Colonic mucosa (tissue), 4 donors: ENCODE measurements at places on chromosomes 11 and 22.

DNA sequence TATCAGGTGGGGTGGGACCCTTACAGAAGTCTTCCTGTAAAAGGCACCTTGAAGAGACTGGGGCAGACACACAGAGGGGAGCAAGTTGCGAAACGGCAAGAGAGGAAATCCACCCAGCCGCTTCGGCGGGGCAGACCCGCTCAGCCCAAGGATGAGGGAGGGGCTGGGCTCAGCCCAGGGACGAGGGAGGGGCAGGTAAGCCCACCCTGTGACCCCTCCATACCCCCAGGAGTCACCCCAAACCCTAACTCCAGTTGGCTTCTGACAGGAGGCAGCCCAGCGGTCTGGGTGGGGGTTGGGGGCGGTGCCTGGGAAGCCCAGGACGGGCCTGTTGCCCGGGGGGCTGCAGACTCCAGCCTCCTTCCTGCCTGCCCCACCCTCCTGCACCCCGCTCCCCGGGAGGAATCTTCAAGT is 965 bp downstream of the OSBPL5 start:
- no peak overlapping the region for H3K27ac ChIP-seq
- H3K27me3 ChIP-seq, result peaks cover 4% of the 10 kb centered on the region
- no peak for DNase-seq

DNA sequence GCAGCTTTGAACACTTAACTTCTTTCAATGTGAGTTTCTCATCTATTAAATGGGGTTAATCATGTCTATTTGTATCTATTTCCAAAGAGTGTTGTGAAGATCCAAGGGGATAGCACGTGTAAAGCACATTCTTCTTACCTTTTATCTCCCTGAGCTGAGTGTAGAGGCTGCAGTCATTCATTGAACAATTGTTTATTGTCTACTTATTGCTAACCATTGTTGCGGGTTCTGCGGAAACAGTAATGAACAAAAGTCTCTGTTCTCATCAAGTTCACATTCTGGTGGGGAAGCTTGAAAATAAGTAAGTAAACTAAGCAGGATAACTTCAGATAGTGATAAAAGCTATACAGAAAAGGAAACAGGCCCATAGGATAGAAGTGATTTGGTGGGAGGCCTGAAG is 27.4 kb upstream of the PLET1 start:
- no peaks in the 10 kb centered on the region for H3K36me3 ChIP-seq

DNA sequence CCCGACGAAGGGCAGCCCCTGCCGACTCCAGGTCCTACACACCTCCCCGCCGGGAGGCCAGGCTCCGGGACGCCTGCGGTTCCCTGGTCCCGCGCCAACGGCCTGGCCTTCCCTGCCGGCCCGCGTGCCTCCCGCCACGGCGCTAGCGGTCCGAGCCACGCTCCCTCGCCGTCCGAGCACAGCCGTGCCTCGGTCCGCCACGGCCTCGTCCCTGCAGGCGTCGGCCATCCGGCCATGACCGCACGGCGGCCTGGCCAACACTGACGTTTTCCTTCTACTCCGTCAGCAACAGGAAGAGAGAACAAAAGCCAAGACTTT is 532 bp downstream of the EIF4G2 start:
- H3K36me3 ChIP-seq, result peaks cover 26% of the 10 kb centered on the region
- H3K4me1 ChIP-seq, result peaks cover 10% of the 10 kb centered on the region
- H3K27me3 ChIP-seq, result no peaks in the 10 kb centered on the region
- DNase-seq, result no peak

DNA sequence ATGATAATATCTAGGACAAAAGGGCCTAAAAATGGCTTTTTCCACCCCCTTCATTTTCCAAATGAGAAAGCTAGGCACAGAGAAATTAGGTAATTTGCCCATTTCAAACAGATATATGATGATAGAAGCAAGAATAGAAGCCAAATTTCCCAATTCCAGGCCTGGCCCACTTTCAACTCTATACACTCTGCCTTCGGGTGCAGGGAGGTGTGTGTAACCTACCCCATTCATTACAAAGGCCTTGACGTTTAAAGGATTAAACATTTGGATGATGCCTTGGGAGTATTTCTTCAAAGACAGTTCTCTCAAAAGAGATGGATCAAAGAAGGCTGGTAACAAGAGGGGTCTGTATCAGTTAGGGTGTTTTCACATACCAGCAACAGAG is 134.1 kb downstream of the CCDC34 start:
- H3K27ac ChIP-seq, result no peak overlapping the region
- H3K36me3 ChIP-seq, result no peaks in the 10 kb centered on the region
- DNase-seq, result no peak
- peaks cover 3% of the 10 kb centered on the region for H3K4me1 ChIP-seq

GRCh38 chr11:118003456-118003855 is 17.3 kb downstream of the IL10RA start:
- H3K36me3 ChIP-seq, result no peaks in the 10 kb centered on the region
- H3K4me3 ChIP-seq, result no peak overlapping the region
- DNase-seq, result no peak
- H3K27me3 ChIP-seq, result no peaks in the 10 kb centered on the region

- no peaks in the 10 kb centered on the region for H3K36me3 ChIP-seq
- peak; percentile 35 for DNase-seq
- H3K4me3 ChIP-seq, result peak overlapping the region; percentile 32
- no peaks in the 10 kb centered on the region for H3K4me1 ChIP-seq
- H3K27me3 ChIP-seq, result no peaks in the 10 kb centered on the region
- H3K27ac ChIP-seq, result no peak overlapping the region
Observed at GRCh38 chr22:23401910-23402274, 178.2 kb downstream of the IGLL1 start.

DNA sequence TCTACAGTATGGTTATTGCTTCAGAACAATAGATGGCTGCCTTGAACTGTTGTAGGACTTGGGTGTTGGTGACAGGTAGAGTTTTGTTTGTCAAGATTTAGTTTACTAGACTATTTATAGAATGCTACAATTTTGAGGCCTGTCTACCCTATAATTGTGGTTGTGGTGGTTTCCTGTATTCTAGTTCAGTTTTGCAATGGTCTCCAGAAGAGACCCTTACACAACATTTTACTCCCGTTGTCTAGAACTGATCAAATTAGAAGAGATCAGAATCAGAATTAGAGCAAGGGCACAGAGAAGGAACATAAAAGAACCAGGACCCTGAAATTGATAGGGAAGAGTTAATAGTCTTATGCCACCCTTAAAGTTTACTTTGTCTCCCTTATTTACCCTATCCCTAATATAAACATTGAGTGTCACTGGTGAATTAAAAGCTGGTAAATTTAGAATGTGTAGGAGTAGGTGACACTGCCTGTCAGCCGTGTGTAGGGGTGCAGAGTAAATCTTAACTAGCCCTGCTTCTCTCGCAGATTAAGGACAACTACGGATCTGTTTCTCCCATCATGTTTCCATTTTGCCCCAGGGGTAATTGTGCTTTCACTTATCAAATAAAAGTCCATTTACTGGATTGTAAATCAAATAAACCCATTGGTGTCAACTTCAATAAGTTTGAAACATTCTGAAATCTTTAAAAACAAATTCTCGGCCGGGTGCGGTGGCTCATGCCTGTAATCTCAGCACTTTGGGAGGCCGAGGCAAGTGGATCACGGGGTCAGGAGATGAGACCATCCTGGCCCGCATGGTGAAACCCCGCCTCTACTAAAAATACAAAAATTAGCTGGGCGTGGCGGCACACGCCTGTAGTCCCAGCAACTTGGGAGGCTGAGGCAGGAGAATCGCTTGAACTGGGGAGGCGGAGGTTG is 10.9 kb upstream of the PHLDB1 start:
- DNase-seq, result no peak
- H3K4me3 ChIP-seq, result no peak overlapping the region
- no peaks in the 10 kb centered on the region for H3K4me1 ChIP-seq
- no peak overlapping the region for H3K27ac ChIP-seq

GRCh38 chr22:19995611-19996339 is 20.8 kb downstream of the ARVCF start:
- no peak for DNase-seq
- no peak overlapping the region for H3K27ac ChIP-seq
- no peaks in the 10 kb centered on the region for H3K36me3 ChIP-seq
- H3K27me3 ChIP-seq, result no peaks in the 10 kb centered on the region

DNA sequence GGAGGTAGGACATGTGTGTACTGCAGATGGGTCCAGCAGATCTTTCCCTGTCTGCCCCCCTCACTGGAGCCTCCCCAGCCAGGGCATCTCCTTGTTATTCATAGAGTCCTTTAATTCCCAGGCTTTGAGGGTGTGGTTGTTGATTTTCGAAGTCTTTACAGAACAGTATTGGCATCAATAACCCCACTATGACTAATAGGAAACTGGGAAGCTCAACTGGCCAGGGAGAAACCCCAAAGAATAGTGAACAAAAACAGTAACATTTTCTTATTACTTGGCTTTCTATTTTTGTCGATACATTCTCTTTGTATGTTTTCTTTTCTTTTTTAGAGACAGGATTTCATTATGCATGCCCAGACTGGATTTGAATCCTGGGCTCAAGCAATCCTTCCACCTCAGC is 57.9 kb downstream of the NF2 start:
- no peaks in the 10 kb centered on the region for H3K4me1 ChIP-seq
- no peak overlapping the region for H3K4me3 ChIP-seq
- no peak overlapping the region for H3K27ac ChIP-seq

- no peak overlapping the region for H3K4me3 ChIP-seq
- H3K27me3 ChIP-seq, result no peaks in the 10 kb centered on the region
- H3K36me3 ChIP-seq, result no peaks in the 10 kb centered on the region
- DNase-seq, result no peak
- no peak overlapping the region for H3K27ac ChIP-seq
Observed at GRCh38 chr11:73163638-73164174, 21.6 kb upstream of the FCHSD2 start.

GRCh38 chr11:96538104-96538503 is 148.3 kb downstream of the JRKL start:
- H3K4me3 ChIP-seq, result no peak overlapping the region
- no peaks in the 10 kb centered on the region for H3K4me1 ChIP-seq
- no peak overlapping the region for H3K27ac ChIP-seq
- H3K36me3 ChIP-seq, result no peaks in the 10 kb centered on the region
- DNase-seq, result no peak

- no peak for DNase-seq
- H3K27me3 ChIP-seq, result no peaks in the 10 kb centered on the region
- H3K36me3 ChIP-seq, result no peaks in the 10 kb centered on the region
Observed at GRCh38 chr22:47563406-47564157, 801.1 kb downstream of the TBC1D22A start.

- no peak overlapping the region for H3K27ac ChIP-seq
- no peaks in the 10 kb centered on the region for H3K36me3 ChIP-seq
- no peaks in the 10 kb centered on the region for H3K27me3 ChIP-seq
- no peak for DNase-seq
- no peaks in the 10 kb centered on the region for H3K4me1 ChIP-seq
Observed at GRCh38 chr11:128915149-128915521, 24.0 kb downstream of the KCNJ5 start.

DNA sequence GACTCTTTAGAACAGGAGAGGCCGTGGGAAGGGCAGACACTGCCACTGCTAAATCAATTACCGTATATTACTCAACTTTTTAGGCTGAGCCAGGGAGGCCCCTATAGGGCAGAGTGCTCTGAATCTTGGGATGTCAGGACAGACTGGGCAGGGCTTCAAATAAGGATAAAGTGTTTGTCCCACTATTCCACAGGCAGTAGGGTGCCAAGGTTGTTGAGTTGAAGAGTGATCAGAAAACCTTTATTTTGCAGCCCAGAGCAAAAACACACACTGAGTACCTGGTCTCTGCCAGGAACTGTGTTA is 1.6 kb upstream of the B4GAT1 start:
- H3K4me1 ChIP-seq, result peaks cover 20% of the 10 kb centered on the region
- peak overlapping the region; percentile 87 for H3K27ac ChIP-seq
- no peaks in the 10 kb centered on the region for H3K36me3 ChIP-seq
- H3K4me3 ChIP-seq, result no peak overlapping the region

DNA sequence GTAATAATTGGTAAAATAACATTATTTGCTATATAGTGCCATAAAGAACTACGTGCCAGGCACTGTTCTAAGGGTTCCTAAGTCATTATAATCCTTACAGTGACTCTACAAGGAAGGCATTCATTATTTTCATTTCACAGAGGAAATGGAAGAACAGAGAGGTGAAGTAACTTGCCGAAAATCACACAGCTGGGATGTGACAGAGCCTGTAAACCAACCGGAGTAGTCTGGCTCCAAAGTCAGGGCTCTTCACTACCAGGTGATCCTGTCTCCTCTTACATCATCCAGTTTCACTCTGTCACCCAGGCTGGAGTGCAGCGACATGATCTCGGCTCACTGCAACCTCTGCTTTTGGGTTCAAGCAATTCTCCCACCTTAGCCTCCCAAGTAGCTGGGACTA is 59.2 kb upstream of the RBFOX2 start:
- H3K27me3 ChIP-seq, result no peaks in the 10 kb centered on the region
- no peaks in the 10 kb centered on the region for H3K4me1 ChIP-seq
- no peaks in the 10 kb centered on the region for H3K36me3 ChIP-seq
- H3K27ac ChIP-seq, result no peak overlapping the region
